Activated naive CD8-positive, alpha-beta T cell treated with anti-CD3 and anti-CD28 coated beads, Interleukin-2, amount 10 ng/mL, durations not matched to agents 7 days and 5 days (primary cell): ENCODE measurements at places on chromosomes 2 and 18. TPM values are rescaled to one million over a fixed set of nuclear protein-coding genes. Genes with fewer than 3 reads are reported as not detected.

CFAP221 gene
- total RNA-seq: not detected

CNTNAP5 gene
- not detected for total RNA-seq

STARD6 gene
- not detected for total RNA-seq

ADD2 gene
- 25.7 TPM for total RNA-seq

DTYMK gene
- total RNA-seq: 56.5 TPM

DYSF gene
- 6.7 TPM for total RNA-seq

- H3K36me3 ChIP-seq: no peaks in the 10 kb centered on the region
- H3K4me3 ChIP-seq: no peak overlapping the region
- H3K27me3 ChIP-seq: peaks cover 6% of the 10 kb centered on the region
- DNase-seq: no peak
Measured at GRCh38 chr2:179302764-179303571, 38.3 kb upstream of the SESTD1 start.

- no peak overlapping the region for H3K27ac ChIP-seq
- peak overlapping the region; percentile 39 for H3K4me3 ChIP-seq
- H3K36me3 ChIP-seq: no peaks in the 10 kb centered on the region
- peaks cover 10% of the 10 kb centered on the region for H3K4me1 ChIP-seq
- H3K27me3 ChIP-seq: peaks cover 41% of the 10 kb centered on the region
Measured at GRCh38 chr2:186693446-186693832, 421 bp upstream of the FAM171B start.

DNA sequence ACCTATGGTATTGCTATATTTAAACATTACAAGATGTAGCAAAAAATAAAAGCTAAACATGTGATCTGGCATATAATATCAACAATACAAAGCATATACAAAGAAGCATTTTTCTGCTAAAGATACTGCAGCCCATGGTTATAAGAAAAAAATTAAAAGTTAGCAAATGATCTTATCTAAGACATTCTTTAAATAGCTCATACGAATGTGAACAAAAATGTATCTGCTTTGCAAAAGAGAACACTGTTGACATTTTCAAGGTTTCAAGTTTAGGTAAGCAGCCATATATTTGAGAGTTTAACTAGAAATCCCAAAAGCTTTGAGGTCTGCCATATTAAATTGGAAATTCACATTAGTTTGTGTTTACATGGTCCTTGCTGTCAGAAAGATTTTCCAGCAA lies 301.0 kb upstream of the SLC39A10 start:
- peaks cover 2% of the 10 kb centered on the region for H3K27me3 ChIP-seq
- peaks cover 6% of the 10 kb centered on the region for H3K4me1 ChIP-seq
- H3K36me3 ChIP-seq: peaks cover 1% of the 10 kb centered on the region
- H3K4me3 ChIP-seq: no peak overlapping the region
- DNase-seq: no peak

DNA sequence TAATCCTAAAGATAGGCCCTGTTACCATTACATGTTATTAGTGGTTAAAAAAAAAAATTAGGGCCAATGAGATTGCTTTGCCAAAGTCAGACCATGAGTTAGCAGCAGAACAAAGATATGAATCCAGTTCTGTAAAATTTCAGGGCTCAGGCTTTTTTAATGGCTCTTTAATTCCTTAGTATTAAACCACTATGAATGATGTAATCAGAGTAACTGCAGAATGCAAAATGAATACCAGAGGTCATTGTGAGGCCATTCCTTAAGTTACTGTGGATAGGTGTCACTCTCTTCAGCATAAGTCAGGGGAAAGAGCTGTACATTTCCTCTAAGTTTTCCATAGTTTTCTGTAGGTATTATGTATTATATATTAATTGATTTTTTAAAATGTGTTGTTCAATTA lies 42.2 kb upstream of the TBR1 start:
- no peak overlapping the region for H3K27ac ChIP-seq
- H3K27me3 ChIP-seq: no peaks in the 10 kb centered on the region
- H3K36me3 ChIP-seq: peaks cover 22% of the 10 kb centered on the region
- no peak for DNase-seq
- H3K4me1 ChIP-seq: peaks cover 3% of the 10 kb centered on the region
- H3K4me3 ChIP-seq: no peak overlapping the region
